ENCODE measurements at places on chromosomes 7 and 10. TPM values are rescaled to one million over a fixed set of nuclear protein-coding genes. Genes with fewer than 3 reads are reported as not detected.

Gene ATRNL1
- polyA plus RNA-seq = 0.20 TPM

Gene ANXA8L1
- 279 TPM for polyA plus RNA-seq

Gene CTAGE4
- polyA plus RNA-seq = 3.2 TPM

Gene SCIN
- polyA plus RNA-seq = 22.3 TPM

Gene SYT15
- polyA plus RNA-seq = 2.1 TPM

Gene AGR3
- 0.07 TPM for polyA plus RNA-seq

Gene SFRP4
- 0.06 TPM for polyA plus RNA-seq

Gene CPN1
- not detected for polyA plus RNA-seq

Gene ZNF736
- polyA plus RNA-seq = 1.7 TPM

Gene PRKCQ
- 0.62 TPM for polyA plus RNA-seq

Gene RAMP3
- 12.1 TPM for polyA plus RNA-seq

Gene ASZ1
- not detected for polyA plus RNA-seq

Gene TAF3
- 1.9 TPM for polyA plus RNA-seq

Gene MYL7
- polyA plus RNA-seq = 0.53 TPM

Gene MYOZ1
- polyA plus RNA-seq = 0.89 TPM

Gene ARHGAP12
- 6.9 TPM for polyA plus RNA-seq

Gene DPYSL4
- polyA plus RNA-seq = 0.52 TPM

Gene FGFR2
- 15.4 TPM for polyA plus RNA-seq

Gene PRR15
- 0.95 TPM for polyA plus RNA-seq

Gene NKX1-2
- polyA plus RNA-seq = 0.33 TPM

Gene HYAL4
- polyA plus RNA-seq = not detected

Gene AKR1D1
- polyA plus RNA-seq = not detected
